Endothelial cell (in vitro differentiated cells): ENCODE measurements at places on chromosomes 11 and 22.

GRCh38 chr22:24455751-24456426 lies 28.5 kb downstream of the ADORA2A start:
- H3K36me3 ChIP-seq = no peaks in the 10 kb centered on the region
- H3K27ac ChIP-seq = no peak overlapping the region
- no peak for DNase-seq
- H3K4me3 ChIP-seq = no peak overlapping the region

- no peaks in the 10 kb centered on the region for H3K27me3 ChIP-seq
- no peak overlapping the region for H3K27ac ChIP-seq
- H3K4me1 ChIP-seq = no peaks in the 10 kb centered on the region
- no peak overlapping the region for H3K4me3 ChIP-seq
These were observed 236.3 kb downstream of the CADM1 start for GRCh38 chr11:115267871-115268270.

DNA sequence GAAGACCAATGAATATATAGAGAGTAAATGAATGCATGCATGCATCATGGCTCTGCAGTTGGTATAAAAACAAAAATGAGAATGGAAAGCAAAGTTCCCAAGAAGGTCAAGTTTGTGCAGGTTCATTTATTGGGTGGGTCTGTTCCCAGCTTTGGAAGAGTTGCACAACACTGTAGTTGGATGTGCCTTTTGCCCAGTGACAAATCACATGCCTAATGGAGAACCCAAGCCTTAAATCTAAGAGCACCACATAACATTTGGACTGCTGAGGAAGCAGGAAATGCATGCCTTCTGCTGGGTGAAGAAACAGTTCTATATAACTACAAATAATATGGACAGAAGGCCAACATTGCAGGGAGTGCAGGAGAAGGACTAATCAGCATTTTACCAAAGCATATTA lies 30.6 kb downstream of the PRCP start:
- H3K36me3 ChIP-seq = peaks cover 11% of the 10 kb centered on the region
- H3K27me3 ChIP-seq = peaks cover 7% of the 10 kb centered on the region
- H3K4me1 ChIP-seq = peaks cover 60% of the 10 kb centered on the region
- H3K4me3 ChIP-seq = no peak overlapping the region

DNA sequence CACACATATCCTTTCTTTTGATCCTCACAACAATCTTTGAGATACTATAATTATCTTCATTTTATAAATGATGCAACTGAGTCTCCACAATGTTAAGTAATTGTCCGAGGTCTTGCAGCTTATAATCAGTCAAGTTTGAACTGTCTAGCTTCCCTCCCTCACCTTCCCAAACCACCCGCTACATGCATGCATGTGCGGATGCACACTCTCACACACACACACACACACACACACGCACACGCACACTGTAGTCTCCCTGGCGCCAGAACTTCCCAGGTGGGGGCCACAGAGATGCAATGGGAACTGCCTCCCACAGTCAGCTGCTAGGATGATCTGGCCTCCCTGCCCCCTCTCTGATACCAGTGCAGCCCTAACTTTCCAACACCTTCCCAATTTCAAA lies 501.3 kb downstream of the BUD13 start:
- no peaks in the 10 kb centered on the region for H3K4me1 ChIP-seq
- no peak overlapping the region for H3K27ac ChIP-seq
- no peak for DNase-seq

DNA sequence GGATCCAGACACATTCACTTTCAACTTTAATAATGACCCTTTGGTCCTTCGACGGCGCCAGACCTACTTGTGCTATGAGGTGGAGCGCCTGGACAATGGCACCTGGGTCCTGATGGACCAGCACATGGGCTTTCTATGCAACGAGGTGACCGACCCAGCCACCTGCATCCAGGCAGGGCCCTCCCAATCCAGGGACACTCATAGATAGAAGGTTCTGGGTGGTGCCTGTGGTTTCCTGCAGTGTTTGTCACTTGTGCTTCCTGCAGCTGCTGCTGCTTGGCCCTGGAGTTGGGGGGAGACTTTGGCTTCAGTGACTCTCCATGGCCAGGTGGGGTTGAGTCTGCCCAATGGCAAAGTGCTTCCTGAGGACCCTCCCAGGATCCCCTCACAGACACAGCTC lies 7.3 kb downstream of the APOBEC3B start:
- H3K4me1 ChIP-seq = peaks cover 7% of the 10 kb centered on the region
- no peak overlapping the region for H3K27ac ChIP-seq
- H3K36me3 ChIP-seq = no peaks in the 10 kb centered on the region
- H3K4me3 ChIP-seq = no peak overlapping the region

DNA sequence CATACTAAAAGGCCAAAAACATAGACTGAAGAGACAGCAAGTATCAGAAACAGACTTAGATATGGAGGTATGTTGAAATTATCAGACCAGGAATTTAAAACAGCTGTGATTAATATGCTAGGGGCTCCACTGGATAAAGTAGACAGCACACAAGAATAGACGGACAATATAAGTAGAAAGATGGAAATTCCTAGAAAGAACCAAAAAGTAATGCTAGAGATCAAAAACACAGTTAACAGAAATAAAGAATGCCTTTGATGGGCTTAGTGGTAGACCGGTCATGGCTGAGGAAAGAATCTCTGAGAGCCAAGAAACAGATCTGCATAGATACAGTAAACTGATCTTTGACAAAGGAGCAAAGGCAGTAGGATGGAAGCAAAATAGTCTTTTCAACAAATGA lies 250.2 kb downstream of the SWAP70 start:
- no peak overlapping the region for H3K27ac ChIP-seq
- H3K27me3 ChIP-seq = no peaks in the 10 kb centered on the region
- H3K4me1 ChIP-seq = no peaks in the 10 kb centered on the region
- H3K36me3 ChIP-seq = no peaks in the 10 kb centered on the region

DNA sequence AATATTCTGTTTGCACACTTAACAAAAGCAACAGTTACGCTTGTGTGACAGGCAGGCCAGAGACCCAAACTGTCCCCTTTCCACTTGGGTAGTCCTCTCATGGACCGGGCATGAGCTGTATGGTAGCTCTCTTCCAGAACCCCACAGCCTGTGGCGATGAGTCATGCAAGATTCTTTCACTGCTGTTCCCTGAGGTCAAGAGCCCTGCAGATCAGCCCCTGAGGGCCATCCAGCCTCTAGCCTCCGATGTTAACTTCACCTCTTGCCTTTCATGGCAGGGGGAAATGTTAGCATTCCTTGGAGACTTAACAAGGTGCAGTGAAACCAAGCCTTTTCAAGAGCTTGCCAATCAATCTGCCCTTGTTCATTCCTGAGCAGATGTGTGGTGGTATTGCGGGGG lies 63.2 kb upstream of the DEUP1 start:
- no peaks in the 10 kb centered on the region for H3K27me3 ChIP-seq
- H3K27ac ChIP-seq = no peak overlapping the region
- H3K4me1 ChIP-seq = no peaks in the 10 kb centered on the region
- H3K4me3 ChIP-seq = no peak overlapping the region
- peaks cover 8% of the 10 kb centered on the region for H3K36me3 ChIP-seq

GRCh38 chr11:65417702-65418430 lies 4.7 kb upstream of the NEAT1 start:
- H3K27me3 ChIP-seq = peaks cover 32% of the 10 kb centered on the region
- H3K4me3 ChIP-seq = no peak overlapping the region
- no peak for DNase-seq
- peaks cover 55% of the 10 kb centered on the region for H3K4me1 ChIP-seq

DNA sequence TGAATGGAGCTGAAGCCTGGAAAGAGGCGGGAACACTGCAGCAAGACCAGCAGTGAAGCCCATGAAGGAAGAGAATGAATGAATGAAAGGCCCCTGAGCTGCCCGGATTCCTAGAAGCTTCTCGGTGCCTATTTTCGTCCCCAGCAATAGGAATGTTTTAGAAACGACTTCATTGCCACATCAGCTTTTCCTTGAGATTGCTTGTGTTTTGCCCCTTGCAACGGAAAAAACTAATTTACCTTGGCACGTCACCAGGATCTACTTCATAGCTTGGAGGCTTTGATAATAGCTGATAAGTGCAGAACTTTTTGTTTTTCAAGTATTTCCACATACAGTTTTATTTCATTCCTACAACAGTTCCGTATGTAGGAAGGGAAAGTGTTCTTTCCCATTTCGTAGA lies 248.9 kb upstream of the NARS2 start:
- no peaks in the 10 kb centered on the region for H3K36me3 ChIP-seq
- H3K4me3 ChIP-seq = no peak overlapping the region
- DNase-seq = no peak
- H3K27ac ChIP-seq = no peak overlapping the region
- H3K27me3 ChIP-seq = no peaks in the 10 kb centered on the region

DNA sequence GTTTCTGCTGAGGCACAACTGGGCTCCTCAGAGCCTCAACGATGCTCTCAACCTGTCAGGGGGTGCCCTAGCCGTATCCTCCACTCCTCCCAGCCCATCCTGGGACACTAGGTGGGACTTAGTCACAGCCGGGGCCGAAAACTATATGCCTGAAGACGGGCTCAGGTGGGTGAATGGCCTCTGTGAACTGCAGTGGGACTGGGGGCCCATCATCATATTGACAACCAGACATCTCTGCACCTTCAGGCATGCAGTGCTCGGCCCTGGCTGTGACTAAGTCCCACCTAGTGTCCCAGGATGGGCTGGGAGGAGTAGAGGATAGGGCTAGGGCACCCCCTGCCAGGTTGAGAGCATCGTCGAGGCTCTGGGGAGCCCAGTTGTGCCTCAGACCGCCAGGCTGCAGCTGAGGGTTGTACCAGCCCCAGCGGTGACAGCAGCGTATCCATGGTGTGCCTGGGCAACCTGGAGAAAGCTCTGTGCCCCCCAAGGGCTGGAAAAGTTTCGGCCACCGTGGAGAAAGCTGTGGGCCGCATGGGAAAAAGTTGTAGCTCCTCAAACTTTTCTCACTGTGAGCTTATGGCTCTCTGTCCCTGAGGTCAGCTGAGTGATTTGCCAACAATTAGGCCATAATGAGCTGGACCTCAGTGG lies 88.9 kb downstream of the RRM1 start:
- no peak overlapping the region for H3K27ac ChIP-seq
- H3K27me3 ChIP-seq = peaks cover 4% of the 10 kb centered on the region

GRCh38 chr11:84655712-84656111 lies 971.4 kb downstream of the DLG2 start:
- no peaks in the 10 kb centered on the region for H3K4me1 ChIP-seq
- no peak for DNase-seq
- no peaks in the 10 kb centered on the region for H3K36me3 ChIP-seq
- no peak overlapping the region for H3K27ac ChIP-seq
- no peak overlapping the region for H3K4me3 ChIP-seq

- H3K4me3 ChIP-seq = no peak overlapping the region
- DNase-seq = no peak
These were observed 2.4 kb downstream of the SLC22A12 start for GRCh38 chr11:64593156-64594105.

- no peak for DNase-seq
- H3K27ac ChIP-seq = peak overlapping the region; percentile 46
- no peaks in the 10 kb centered on the region for H3K27me3 ChIP-seq
- no peak overlapping the region for H3K4me3 ChIP-seq
- no peaks in the 10 kb centered on the region for H3K36me3 ChIP-seq
- H3K4me1 ChIP-seq = peaks cover 7% of the 10 kb centered on the region
These were observed 35.2 kb downstream of the LRFN4 start for GRCh38 chr11:66891851-66892660.

DNA sequence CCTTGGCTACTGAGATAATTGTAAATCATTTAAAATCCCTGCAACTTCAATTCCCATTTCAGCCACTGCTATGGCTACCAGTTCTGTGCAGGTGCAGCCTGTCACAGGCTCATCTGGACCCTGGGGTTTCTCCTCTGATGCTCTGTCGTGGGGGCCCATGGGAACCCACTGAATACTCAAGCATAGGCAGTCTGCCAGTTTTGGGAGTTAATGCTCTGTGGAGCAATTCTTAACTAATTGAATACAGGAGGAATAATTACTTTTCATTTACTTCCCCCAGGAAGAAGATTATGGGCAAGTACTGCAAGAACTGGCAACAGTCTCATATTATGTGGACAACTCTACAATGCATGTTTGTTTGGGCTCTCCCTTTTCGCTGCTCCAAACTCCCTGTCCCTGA lies 25.9 kb downstream of the OR51E2 start:
- no peaks in the 10 kb centered on the region for H3K4me1 ChIP-seq
- no peaks in the 10 kb centered on the region for H3K27me3 ChIP-seq
- H3K27ac ChIP-seq = no peak overlapping the region
- no peaks in the 10 kb centered on the region for H3K36me3 ChIP-seq
- H3K4me3 ChIP-seq = no peak overlapping the region

DNA sequence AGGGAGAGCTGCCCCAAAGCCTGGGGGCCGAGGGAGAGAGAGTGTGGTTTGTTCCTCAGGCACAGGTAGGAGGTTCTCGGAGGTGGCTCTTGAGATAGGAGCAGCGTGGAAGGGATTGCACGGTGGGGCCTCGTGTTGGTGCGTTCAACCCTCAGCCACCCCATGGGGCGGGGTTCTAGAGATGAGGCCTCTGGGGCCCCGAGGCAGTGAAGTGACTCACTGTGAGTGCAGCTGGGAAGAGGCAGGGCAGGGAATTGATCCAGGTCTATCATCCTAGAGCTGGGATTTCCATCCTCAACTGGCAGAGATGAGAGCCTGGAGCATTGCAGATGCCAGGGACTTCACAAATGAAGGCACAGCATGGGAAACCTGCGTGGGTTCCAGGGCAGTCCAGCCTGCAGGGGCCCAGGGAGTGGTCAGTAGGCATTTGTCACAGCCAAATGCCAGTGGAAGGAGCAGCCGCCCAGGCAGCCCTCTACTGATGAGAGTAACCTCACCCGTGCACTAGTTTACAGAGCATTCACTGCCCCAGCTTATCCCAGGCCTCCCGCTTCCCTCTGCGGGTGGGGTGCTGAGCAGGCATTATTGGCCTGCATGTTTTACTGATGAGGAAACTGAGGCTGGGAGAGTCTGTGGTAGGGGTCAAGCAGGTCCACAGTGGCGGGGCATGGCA lies 5.1 kb upstream of the SMARCB1 start:
- H3K27ac ChIP-seq = no peak overlapping the region
- H3K36me3 ChIP-seq = no peaks in the 10 kb centered on the region
- peaks cover 2% of the 10 kb centered on the region for H3K27me3 ChIP-seq
- H3K4me3 ChIP-seq = no peak overlapping the region
- DNase-seq = no peak
- peaks cover 3% of the 10 kb centered on the region for H3K4me1 ChIP-seq

GRCh38 chr11:68016161-68016903 lies 6.2 kb downstream of the ALDH3B1 start:
- peaks cover 9% of the 10 kb centered on the region for H3K27me3 ChIP-seq
- no peak overlapping the region for H3K27ac ChIP-seq
- DNase-seq = no peak
- H3K4me3 ChIP-seq = no peak overlapping the region

DNA sequence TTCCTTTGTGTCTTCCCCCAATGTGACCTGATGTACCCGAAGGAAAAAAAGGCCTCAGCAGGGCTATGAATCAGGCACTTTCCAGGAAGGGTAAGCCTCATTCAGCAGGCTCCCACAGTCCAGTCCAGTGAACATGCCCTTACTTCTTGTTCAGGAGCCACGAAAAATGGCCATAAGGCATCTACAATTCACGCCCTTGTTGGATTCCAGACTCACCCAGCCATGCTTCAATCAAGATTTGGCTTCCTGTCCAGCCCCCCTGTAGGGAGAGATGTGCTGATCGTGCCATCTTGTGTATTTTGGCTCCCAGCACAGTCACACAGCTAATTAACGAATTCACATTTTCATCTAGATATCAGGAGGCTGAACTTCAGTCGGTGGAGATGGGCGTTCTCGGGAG lies 9.9 kb upstream of the KCNJ5 start:
- peaks cover 30% of the 10 kb centered on the region for H3K4me1 ChIP-seq
- no peak overlapping the region for H3K4me3 ChIP-seq
- no peak for DNase-seq
- H3K36me3 ChIP-seq = no peaks in the 10 kb centered on the region
- H3K27me3 ChIP-seq = peaks cover 7% of the 10 kb centered on the region
